ENCODE measurements at places on chromosomes 12 and 14.

- no peak for DNase-seq
Observed at GRCh38 chr14:50051106-50051505, 65.3 kb downstream of the VCPKMT start.

GRCh38 chr12:121114019-121114639 lies 18.5 kb upstream of the P2RX7 start:
- DNase-seq, result no peak

- DNase-seq, result no peak
Observed at GRCh38 chr14:95088665-95089064, 68.7 kb downstream of the DICER1 start.

GRCh38 chr14:23120541-23121251 lies 1.6 kb upstream of the CEBPE start:
- peak; percentile 82 for DNase-seq

- DNase-seq, result peak; percentile 50
Observed at GRCh38 chr12:25155022-25155576, 39.9 kb downstream of the DNAI7 start.

GRCh38 chr14:83960832-83961512 lies 1569.0 kb upstream of the FLRT2 start:
- no peak for DNase-seq

- DNase-seq, result no peak
Observed at GRCh38 chr12:6356374-6356820, 14.5 kb upstream of the TNFRSF1A start.

DNA sequence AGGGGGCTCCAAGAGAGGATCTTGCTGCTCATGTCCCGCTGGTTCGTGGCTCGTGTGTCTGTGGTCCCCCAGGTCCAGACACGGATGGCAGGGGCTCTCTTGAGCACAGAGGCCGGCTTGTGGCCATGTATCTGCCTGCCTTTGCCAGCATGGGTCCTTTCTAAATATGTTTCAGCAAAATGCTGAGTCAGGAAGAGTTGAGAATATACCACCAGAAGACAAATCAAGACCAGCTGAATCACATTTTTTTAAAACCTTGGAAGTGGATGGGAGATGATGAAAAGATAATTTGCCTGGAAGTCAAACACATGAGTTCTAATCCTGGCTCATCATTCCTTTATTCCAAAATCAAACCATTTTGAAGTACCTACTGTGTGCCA lies 58.0 kb downstream of the NUAK1 start:
- DNase-seq, result peak; percentile 81

GRCh38 chr12:102702447-102703114 lies 214.5 kb downstream of the PAH start:
- peak; percentile 66 for DNase-seq

- no peak for DNase-seq
Observed at GRCh38 chr12:50425589-50426258, 25.0 kb downstream of the LARP4 start.

DNA sequence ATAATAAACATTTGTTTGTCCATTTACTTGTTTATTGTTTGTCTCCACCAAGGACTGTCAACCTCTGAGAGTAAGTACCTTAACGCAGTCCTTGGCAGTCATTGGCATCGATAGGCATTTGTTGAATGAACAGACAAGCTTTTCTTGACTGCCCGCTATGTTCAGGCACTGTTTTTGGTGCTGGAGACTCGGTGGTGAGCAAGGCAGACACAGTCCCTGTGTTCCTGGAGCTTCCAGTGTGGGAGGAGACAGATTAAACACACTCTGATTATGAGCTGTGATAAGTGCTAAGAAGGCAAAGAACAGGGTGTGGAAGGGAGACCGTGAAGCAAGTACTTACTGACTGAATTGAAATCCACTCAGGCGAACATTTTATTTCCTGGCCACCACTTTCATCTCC lies 1.2 kb downstream of the ATP6V0A2 start:
- no peak for DNase-seq

GRCh38 chr14:51328064-51328771 lies 88.2 kb downstream of the TMX1 start:
- DNase-seq, result peak; percentile 45

Measured in fibroblast of skin of right quadriceps (primary cell).